ENCODE measurements at places on chromosomes 6 and 20. TPM values are rescaled to one million over a fixed set of nuclear protein-coding genes. Genes with fewer than 3 reads are reported as not detected.

The PXDC1 gene
- 86.7 TPM for total RNA-seq

The NMBR gene
- total RNA-seq: not detected

The TXLNB gene
- under 0.01 TPM for total RNA-seq

The NTSR1 gene
- total RNA-seq: 0.22 TPM

The ELOVL5 gene
- total RNA-seq: 126 TPM

The PRDM13 gene
- not detected for total RNA-seq

The BPI gene
- not detected for total RNA-seq

The CAPN11 gene
- 0.43 TPM for total RNA-seq

The C20orf204 gene
- 0.88 TPM for total RNA-seq
